ENCODE measurements at places on chromosomes 5 and 9.
A peak's percentile ranks its signal among the peaks of the same experiment; 100 is the strongest.

GRCh38 chr9:113737517-113738271 lies 138.4 kb upstream of the ZNF618 start:
- DNase-seq = peak; percentile 51

DNA sequence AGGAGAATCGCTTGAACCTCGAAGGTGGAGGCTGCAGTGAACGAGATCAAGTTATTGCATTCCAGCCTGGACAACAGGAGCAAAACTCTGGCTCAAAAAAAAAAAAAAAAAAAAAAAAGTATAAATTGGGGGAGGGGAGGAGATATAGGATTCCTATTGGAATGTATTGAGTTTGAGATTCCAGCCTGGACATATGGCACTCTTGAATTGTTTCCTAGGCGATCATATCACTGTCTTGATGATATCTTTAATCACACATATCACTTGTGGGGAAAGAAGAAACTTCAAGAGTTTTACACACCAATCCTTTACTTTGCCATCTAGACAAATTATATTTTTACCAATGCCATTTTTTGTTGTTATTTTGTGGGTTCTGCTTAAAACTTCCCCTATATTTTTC lies 42.4 kb downstream of the TMC1 start:
- DNase-seq = no peak

DNA sequence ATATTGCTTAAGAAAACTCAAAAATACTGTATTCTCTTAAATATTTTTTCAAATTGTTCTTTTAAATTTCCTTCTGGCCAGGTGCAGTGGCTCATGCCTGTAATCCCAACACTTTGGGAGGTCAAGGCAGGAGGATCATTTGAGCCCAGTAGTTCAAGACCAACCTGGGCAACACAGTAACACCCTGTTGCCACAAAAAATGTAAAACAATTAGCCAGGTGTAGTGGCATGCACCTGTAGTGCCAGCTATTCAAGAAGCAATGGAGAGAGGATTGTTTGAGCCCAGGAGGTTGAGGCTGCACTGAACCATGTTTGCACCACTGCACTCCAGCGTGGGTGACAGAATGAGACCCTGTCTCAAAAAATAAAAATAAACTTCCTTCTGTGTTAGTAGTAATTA lies 94.3 kb downstream of the STRBP start:
- no peak for DNase-seq

DNA sequence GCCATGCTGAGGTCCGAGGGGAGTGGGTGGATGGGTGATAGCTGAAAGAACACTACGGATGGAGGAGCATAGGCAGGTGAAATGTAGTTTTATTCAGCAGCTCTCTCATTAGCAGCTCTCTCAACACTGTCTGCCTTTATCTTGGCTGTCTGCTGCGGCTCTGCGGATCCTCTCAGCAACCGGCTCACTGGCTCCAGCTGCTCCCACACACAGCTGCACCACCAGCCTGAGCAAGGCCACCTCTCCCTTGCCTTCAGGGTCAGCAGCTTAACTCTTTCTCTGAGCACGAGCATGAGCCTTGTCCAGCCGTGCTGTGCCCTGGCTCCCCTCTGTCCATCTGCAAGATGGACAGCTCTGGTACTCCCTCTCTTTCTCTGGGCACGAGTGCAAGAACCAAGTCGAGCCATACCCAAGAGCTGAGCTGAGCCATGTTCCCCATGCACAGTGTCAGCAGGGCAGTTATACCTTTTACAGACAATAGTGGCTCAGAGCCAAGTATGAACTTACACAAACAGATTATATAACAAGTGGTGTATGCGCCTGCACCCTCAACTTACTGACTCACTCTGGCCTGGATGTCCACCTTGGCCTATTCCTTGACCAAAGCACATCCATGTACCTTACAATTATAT lies 108.5 kb downstream of the MACIR start:
- no peak for DNase-seq

DNA sequence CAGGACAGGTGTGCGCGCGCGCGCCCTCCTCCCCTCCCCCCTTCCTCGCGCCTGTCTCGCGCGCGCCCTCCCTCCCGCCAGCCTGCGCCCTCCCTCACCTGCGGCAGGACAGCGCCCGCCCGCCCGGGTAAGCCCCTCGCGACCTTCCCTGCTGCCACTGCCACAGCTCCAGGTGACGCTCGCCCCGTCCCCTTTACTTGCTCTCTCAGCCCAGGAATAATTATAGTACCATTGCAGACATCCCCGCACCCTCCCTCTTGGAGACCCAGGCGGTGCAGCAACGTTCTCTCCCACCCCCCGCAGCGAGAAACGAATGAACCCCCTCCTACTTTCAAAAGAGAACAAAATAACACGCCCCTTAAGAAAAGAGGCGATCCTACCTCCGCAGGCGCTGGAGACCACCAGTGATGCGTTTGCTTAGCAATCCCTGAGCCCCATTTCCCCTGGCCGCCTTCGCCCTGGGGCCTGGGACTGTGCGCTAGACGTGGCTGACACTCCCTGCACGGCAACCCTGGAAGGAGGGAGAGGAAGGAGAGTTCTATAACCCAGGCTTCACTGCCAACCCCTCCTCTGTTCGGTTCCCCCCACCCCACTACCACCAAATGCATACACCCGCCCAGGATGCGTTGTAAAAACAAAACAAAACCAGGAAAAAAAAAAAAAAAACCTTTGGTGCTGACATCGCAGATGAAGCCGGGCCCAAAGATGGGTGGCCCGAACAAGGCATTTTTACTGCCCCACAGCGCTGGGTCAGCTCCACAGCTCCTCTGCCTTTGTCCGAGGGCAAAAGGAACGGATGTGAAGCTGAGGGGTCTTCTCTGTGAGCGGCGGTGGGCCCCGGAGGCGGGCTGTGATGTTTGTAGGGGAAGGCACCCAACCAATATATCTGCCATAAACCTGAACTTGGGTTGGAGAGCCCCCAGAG lies 5.6 kb upstream of the PURA start:
- peak; percentile 20 for DNase-seq

Measured in NCI-H1092 treated with DMSO at 0.1 percent for 48 hours (cell line).